NT2/D1 (cell line): ENCODE measurements at places on chromosomes 7 and 10.

DNA sequence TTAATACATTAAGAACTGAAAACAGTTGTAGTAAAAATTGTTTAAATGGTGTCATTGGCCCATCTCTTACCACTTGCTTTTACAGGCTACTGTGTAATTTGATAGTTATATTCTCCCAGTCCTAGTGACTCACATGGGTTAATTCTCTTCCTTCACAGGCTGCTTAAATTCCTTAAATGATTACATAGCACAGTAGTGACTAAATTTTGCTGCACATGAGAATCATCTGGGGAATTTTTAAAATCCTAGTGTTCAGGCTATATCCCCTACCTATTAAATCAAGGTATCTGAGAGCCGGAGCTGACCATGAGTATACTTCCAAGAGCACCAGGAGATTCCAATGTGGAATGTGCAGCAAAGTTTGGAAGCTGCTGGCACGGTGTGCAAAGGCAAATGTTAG lies 45.3 kb upstream of the ZNF800 start:
- no peak for DNase-seq

GRCh38 chr10:33252794-33253203 lies 81.7 kb downstream of the NRP1 start:
- DNase-seq = no peak

GRCh38 chr7:27802999-27803398 lies 63.0 kb downstream of the TAX1BP1 start:
- DNase-seq = no peak

DNA sequence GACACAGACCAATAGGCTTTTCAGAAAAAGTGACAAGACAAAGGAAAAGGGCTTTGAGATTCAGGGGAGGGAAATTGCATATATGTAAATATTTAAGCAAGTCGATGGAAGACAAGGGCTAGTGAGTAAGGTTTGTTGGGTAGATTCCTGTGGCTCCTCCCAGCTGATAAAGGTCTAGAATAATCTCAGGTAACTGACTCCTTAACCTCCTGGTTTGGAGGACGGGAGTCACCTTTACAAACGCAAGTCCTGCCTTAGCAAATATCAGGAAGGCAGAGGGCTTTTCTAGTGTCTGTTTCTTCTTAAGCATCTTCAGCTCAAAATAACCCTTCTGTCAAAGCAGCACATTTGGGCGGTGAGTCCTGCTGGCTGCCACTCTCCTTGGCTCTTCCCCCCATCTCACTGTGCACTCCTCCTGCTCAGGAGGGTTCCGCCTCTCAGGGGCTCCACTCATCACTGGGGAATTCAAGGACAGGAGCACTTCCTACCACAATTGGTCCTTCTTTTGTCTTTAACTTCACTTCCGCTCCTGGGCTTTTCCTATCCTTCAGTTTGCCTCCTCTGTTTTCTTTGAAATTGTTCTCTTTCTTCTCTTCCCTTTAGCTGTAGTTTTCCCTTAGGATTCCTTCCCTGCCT lies 496.3 kb upstream of the KLF6 start:
- no peak for DNase-seq

DNA sequence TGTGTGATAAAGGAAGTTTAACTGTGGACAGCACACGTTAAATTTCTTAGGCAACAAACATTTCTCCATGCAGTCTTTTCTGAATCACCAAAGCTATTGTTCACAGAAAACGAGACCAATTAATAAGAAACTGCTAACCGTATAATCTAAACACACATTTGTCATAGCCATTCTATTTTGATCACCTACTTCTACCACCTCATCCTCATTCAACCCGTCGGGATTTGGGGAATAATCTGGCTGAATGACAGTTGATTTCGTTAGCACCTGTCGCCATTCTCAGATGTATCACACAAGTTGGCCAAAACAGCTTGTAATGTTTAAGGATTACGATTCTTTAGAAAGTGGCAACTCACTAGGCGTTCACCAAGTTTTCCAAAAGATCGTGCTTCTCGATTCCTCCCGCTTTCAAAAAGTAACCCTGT lies 1.2 kb downstream of the EZH2 start:
- DNase-seq = no peak
